ENCODE measurements at places on chromosomes 2 and 18. TPM values are rescaled to one million over a fixed set of nuclear protein-coding genes. Genes with fewer than 3 reads are reported as not detected.

FBXO36 gene
- total RNA-seq = 2.8 TPM

- peak overlapping the region; percentile 87 for H3K27ac ChIP-seq
- H3K4me3 ChIP-seq = no peak overlapping the region
- no peaks in the 10 kb centered on the region for H3K36me3 ChIP-seq
- H3K4me1 ChIP-seq = peaks cover 35% of the 10 kb centered on the region
- H3K27me3 ChIP-seq = no peaks in the 10 kb centered on the region
- DNase-seq = peak; percentile 95
These were observed 87.3 kb downstream of the ACAA2 start for GRCh38 chr18:49725809-49726674.

- no peak overlapping the region for H3K4me3 ChIP-seq
- peaks cover 27% of the 10 kb centered on the region for H3K4me1 ChIP-seq
- DNase-seq = no peak
These were observed 9.3 kb upstream of the MGAT5 start for GRCh38 chr2:134244587-134244986.

GRCh38 chr2:240250150-240250984 lies 109.9 kb upstream of the OTOS start:
- H3K4me3 ChIP-seq = no peak overlapping the region
- H3K36me3 ChIP-seq = no peaks in the 10 kb centered on the region

- no peak for DNase-seq
- H3K4me1 ChIP-seq = peaks cover 35% of the 10 kb centered on the region
- no peaks in the 10 kb centered on the region for H3K27me3 ChIP-seq
These were observed 133.5 kb upstream of the MGAT5 start for GRCh38 chr2:134120406-134120732.

GRCh38 chr2:196242131-196242620 lies 70.8 kb upstream of the STK17B start:
- H3K4me3 ChIP-seq = no peak overlapping the region
- peaks cover 4% of the 10 kb centered on the region for H3K4me1 ChIP-seq
- H3K27me3 ChIP-seq = no peaks in the 10 kb centered on the region
- H3K36me3 ChIP-seq = peaks cover 10% of the 10 kb centered on the region
- peak; percentile 54 for DNase-seq
- H3K27ac ChIP-seq = peak overlapping the region; percentile 29

DNA sequence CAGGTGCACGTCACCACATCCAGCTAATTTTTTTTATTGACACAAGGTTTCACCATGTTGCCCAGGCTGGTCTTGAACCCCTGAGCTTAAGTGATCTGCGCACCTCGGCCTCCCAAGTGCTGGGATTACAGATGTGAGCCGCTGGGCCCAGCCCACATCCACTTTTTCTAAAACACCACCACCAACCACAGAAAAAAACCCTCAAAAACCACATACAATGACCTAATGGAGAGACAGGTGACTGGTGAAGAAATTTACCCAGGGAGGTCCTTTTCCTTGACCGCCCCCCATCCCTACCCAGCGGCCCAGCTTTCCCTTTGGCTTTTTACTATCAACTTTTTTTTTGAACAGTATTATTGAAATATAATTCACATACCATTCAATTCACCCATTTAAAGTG lies 47.9 kb downstream of the CACNB4 start:
- H3K36me3 ChIP-seq = no peaks in the 10 kb centered on the region
- peaks cover 2% of the 10 kb centered on the region for H3K4me1 ChIP-seq
- H3K27me3 ChIP-seq = no peaks in the 10 kb centered on the region
- DNase-seq = no peak
- H3K27ac ChIP-seq = no peak overlapping the region

DNA sequence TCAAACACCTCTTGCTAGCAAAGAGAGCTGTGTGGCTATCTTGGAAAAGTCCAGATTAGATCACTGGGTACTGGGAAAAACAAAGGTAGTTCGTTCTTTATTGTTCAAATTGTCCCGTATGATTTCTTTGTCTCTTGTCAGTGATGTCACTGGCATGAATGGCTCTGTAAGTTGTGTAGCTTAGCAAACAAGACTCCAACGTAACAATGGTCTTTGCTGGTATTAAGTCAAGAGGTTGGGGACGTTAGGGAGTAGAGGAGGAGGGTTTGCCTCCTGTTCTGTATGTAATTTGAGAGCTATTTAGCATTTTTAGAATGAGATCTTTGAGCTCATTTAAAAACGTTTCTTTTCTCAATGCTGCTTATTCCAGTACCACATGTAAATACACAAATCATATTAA lies 216.5 kb upstream of the SP5 start:
- no peak overlapping the region for H3K27ac ChIP-seq
- H3K27me3 ChIP-seq = no peaks in the 10 kb centered on the region
- H3K4me3 ChIP-seq = no peak overlapping the region
- no peak for DNase-seq

- no peaks in the 10 kb centered on the region for H3K27me3 ChIP-seq
- DNase-seq = no peak
- no peak overlapping the region for H3K27ac ChIP-seq
- H3K36me3 ChIP-seq = peaks cover 14% of the 10 kb centered on the region
- H3K4me1 ChIP-seq = no peaks in the 10 kb centered on the region
These were observed 153.4 kb downstream of the UBR3 start for GRCh38 chr2:169980643-169981042.

GRCh38 chr2:80302314-80303005 lies 2.1 kb downstream of the LRRTM1 start:
- no peak overlapping the region for H3K27ac ChIP-seq
- no peak overlapping the region for H3K4me3 ChIP-seq
- H3K27me3 ChIP-seq = peaks cover 56% of the 10 kb centered on the region
- no peaks in the 10 kb centered on the region for H3K36me3 ChIP-seq
- peaks cover 20% of the 10 kb centered on the region for H3K4me1 ChIP-seq

GRCh38 chr2:101793277-101793969 lies 95.9 kb downstream of the MAP4K4 start:
- no peaks in the 10 kb centered on the region for H3K36me3 ChIP-seq
- H3K4me1 ChIP-seq = peaks cover 32% of the 10 kb centered on the region
- H3K27me3 ChIP-seq = no peaks in the 10 kb centered on the region
- peak overlapping the region; percentile 44 for H3K27ac ChIP-seq
- H3K4me3 ChIP-seq = no peak overlapping the region

GRCh38 chr2:61588566-61588965 lies 50.4 kb upstream of the XPO1 start:
- no peaks in the 10 kb centered on the region for H3K4me1 ChIP-seq
- H3K36me3 ChIP-seq = no peaks in the 10 kb centered on the region
- H3K27me3 ChIP-seq = no peaks in the 10 kb centered on the region
- no peak for DNase-seq

- DNase-seq = no peak
- H3K4me3 ChIP-seq = no peak overlapping the region
- H3K36me3 ChIP-seq = no peaks in the 10 kb centered on the region
- no peak overlapping the region for H3K27ac ChIP-seq
- no peaks in the 10 kb centered on the region for H3K27me3 ChIP-seq
- peaks cover 4% of the 10 kb centered on the region for H3K4me1 ChIP-seq
These were observed 224.2 kb downstream of the NUP35 start for GRCh38 chr2:183348492-183348891.

- H3K27me3 ChIP-seq = no peaks in the 10 kb centered on the region
- no peak for DNase-seq
These were observed 3.8 kb upstream of the TMSB10 start for GRCh38 chr2:84901593-84902120.

DNA sequence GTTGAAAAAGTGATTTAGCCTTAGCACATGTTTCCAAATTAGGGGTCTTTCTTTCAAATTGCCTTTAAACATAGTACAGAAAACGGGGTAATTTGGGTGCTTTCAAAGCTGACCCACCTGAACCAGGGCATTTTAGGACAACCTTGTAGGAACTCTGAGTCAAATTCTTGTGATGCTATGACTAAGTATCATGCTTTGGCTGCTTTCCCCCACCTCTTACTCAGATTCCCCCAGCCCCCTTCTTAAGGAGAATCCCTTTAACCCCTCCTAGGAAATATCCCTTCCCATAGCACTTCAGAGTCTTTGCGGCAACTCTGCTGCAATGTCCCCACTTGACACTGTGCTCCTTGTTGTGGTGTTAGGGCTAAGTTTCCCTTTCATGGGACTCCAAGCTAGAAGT lies 18.6 kb upstream of the KLF7 start:
- no peak for DNase-seq
- no peak overlapping the region for H3K27ac ChIP-seq
- H3K4me3 ChIP-seq = no peak overlapping the region
- H3K36me3 ChIP-seq = no peaks in the 10 kb centered on the region

DNA sequence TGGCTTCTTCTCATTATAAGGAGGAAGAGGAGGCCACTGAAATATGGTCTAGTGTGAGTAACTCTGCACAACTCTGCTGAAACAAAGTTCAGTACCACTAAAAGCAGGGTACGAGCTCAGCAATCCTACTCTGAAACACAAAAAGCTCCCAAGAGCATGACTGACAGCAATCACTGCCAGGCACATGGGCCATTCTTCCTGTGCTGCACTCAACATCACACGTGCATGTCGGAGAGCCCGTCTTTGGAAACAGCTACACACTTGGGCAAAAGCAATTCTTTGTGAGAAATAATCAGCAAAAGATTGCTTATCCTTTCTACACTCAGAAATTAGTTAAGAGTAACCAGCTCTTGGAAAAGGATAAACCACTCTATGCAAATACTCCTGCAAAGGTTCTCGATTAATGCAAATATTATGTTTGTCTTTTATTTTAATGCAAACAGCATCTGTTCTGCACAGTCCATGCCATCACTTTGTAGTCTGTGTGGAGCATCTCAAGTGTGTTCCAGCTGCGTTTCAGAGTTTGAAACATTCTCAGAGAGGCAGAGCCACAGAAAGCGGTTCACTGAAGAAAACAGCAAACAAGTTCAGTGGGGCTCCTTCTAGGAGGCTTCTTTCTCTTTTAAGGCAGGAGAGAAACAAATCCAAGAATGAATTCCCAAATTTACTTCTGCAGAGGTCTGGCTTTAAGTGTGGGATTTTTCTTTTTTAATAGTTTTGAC lies 145.0 kb downstream of the HDAC4 start:
- no peak overlapping the region for H3K27ac ChIP-seq
- no peaks in the 10 kb centered on the region for H3K27me3 ChIP-seq
- H3K36me3 ChIP-seq = no peaks in the 10 kb centered on the region
- peaks cover 32% of the 10 kb centered on the region for H3K4me1 ChIP-seq
- H3K4me3 ChIP-seq = no peak overlapping the region

DNA sequence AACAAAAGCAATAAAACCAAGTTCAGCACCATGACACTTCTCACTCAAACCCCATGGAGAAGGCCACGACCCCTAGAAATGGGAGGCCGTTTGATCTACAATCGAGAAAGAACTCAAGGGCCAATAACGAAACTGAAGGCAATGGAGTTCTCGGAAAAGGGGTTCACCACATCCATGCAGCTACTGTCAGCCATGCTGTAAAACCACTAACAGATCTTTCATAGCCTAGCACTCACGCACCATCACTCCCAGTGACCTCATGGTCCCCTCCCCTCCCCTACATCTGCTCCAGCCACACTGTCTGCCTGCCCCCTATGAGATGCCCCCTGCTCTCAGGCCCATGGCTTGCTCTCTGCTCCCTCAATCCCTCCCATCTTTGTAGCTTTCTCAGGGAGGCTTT lies 135.3 kb downstream of the TMEM163 start:
- H3K4me1 ChIP-seq = no peaks in the 10 kb centered on the region
- H3K4me3 ChIP-seq = no peak overlapping the region
- no peaks in the 10 kb centered on the region for H3K36me3 ChIP-seq
- DNase-seq = no peak
- H3K27me3 ChIP-seq = no peaks in the 10 kb centered on the region
- no peak overlapping the region for H3K27ac ChIP-seq

DNA sequence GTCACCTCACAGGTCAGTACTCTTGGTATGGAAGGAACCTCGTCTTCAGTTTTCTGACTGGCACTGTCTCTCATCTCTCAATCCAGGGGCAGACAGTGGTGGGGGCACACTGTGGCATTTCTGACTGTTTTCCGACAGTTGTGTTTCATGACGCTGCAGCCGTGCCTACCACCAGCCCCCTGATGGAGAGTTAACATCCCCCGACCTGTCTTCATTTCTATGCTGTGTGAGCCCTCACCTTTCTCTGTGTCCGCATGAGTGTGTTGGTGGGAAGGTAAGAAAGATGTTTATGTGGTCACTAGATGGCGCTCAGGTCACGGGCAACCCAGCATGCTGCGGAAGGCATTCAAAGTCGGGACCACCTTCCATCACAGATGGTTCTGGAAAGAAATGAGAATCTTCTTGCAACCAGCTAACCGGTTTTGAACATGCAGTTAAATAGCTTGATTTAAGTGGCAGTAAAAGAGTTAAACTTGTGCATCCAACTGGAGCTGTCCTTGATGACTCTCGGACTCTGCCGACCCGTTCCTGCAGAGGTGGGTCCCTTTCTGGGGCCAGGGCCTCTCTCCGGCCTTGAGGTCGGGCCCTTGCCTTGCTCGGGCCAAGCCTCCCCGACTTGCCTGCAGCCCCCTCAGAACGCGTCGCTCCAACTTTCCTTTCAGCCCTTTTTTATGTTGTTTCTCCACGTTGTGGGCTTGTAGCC lies 92.4 kb downstream of the DYSF start:
- H3K4me1 ChIP-seq = peaks cover 3% of the 10 kb centered on the region
- DNase-seq = peak; percentile 80
- H3K36me3 ChIP-seq = no peaks in the 10 kb centered on the region
- H3K27me3 ChIP-seq = no peaks in the 10 kb centered on the region
- no peak overlapping the region for H3K27ac ChIP-seq

DNA sequence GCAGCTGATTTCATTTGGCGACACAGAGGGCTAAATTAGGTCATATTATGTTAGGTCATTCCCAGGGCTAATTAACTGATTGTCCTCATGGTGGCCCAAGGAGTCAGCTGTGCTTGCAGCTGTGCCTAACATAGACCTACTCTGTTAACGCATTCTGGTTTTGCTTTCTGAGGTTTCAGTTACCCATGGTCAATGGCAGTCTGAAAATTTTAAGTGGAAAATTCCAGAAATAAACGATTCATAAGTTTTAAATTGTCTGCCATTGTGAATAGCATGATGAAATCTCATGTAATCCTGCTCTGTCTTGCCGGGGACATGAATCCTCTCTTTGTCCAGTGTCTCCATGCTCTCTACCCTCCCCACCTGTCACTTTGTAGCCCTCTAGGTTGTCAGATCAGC lies 168.7 kb downstream of the KCNS3 start:
- H3K27ac ChIP-seq = peak overlapping the region; percentile 77
- DNase-seq = peak; percentile 83
- peaks cover 28% of the 10 kb centered on the region for H3K4me1 ChIP-seq
- no peaks in the 10 kb centered on the region for H3K36me3 ChIP-seq

GRCh38 chr2:21372654-21373053 lies 248.9 kb downstream of the TDRD15 start:
- H3K36me3 ChIP-seq = no peaks in the 10 kb centered on the region
- no peak overlapping the region for H3K4me3 ChIP-seq
- H3K27ac ChIP-seq = no peak overlapping the region
- H3K4me1 ChIP-seq = no peaks in the 10 kb centered on the region
- no peak for DNase-seq
- H3K27me3 ChIP-seq = no peaks in the 10 kb centered on the region

GRCh38 chr2:120828829-120829632 lies 93.4 kb downstream of the GLI2 start:
- no peaks in the 10 kb centered on the region for H3K27me3 ChIP-seq
- no peak for DNase-seq
- H3K36me3 ChIP-seq = peaks cover 3% of the 10 kb centered on the region
- H3K4me3 ChIP-seq = no peak overlapping the region
- H3K27ac ChIP-seq = no peak overlapping the region
